ENCODE measurements at places on chromosomes 13 and 19. TPM values are rescaled to one million over a fixed set of nuclear protein-coding genes. Genes with fewer than 3 reads are reported as not detected.

The KLK2 gene
- total RNA-seq: not detected

The ZSCAN4 gene
- not detected for total RNA-seq

The SOX1 gene
- not detected for total RNA-seq

The ELAVL3 gene
- not detected for total RNA-seq

The ZSCAN22 gene
- total RNA-seq: 5.0 TPM

The MUC16 gene
- total RNA-seq: not detected

The CYP2B6 gene
- not detected for total RNA-seq

The PLK5 gene
- not detected for total RNA-seq

The CRTC1 gene
- 19.6 TPM for total RNA-seq

The ZNF888 gene
- total RNA-seq: 10.7 TPM

The KCNRG gene
- total RNA-seq: 0.64 TPM

The VPS36 gene
- 64.5 TPM for total RNA-seq

- H3K4me1 ChIP-seq: peaks cover 12% of the 10 kb centered on the region
- H3K4me3 ChIP-seq: no peak overlapping the region
- no peak overlapping the region for H3K27ac ChIP-seq
- H3K36me3 ChIP-seq: no peaks in the 10 kb centered on the region
- peaks cover 9% of the 10 kb centered on the region for H3K27me3 ChIP-seq
These were observed 3.7 kb upstream of the C2CD4C start for GRCh38 chr19:412356-413355.

- no peaks in the 10 kb centered on the region for H3K27me3 ChIP-seq
- peaks cover 7% of the 10 kb centered on the region for H3K4me1 ChIP-seq
- DNase-seq: no peak
- H3K4me3 ChIP-seq: no peak within 1 kb of the TSS
- peaks cover 4% of the 10 kb centered on the region for H3K36me3 ChIP-seq
These were observed at the start of gene CERS1 for GRCh38 chr19:18895824-18896341. Gene CERS1 (minus strand): TSS chr19:18896158. CDS start chr19:18896072, 86 bp downstream.

DNA sequence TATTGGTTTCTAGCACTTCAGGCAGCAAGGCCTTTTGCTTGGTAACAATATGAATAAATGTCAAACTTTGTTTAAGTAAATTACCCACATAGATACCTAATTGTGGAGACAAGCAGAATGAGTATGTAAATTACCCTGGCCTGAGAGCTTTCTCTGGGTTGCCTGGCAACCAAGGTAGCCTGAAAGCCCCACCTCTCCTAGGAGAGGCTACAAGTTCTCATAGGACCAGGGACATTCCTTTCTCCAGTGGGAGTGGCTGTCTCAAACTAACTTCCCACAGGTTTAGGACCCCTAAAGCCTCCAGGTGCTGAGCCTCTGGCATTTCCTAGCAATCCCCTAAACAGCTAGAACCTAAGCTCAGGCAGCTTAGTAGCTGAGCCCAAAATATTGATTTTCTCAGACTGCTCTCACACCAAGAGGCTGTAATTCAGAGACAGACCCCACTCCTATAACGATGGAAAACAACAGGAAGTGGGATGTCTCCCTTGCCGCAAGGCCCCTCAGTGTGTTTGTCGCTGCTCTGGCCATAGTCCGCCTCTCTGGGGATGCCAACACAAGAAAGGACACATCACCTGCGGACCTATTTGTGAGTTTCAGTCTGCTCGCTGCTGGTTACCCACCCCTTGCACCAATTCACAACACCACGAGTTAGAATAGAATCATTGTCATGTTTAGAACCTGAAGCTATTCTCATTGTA lies 207.3 kb downstream of the DLEU7 start:
- H3K4me1 ChIP-seq: no peaks in the 10 kb centered on the region
- no peaks in the 10 kb centered on the region for H3K36me3 ChIP-seq
- no peak for DNase-seq

- H3K4me3 ChIP-seq: no peak overlapping the region
- no peaks in the 10 kb centered on the region for H3K36me3 ChIP-seq
- no peaks in the 10 kb centered on the region for H3K27me3 ChIP-seq
- no peaks in the 10 kb centered on the region for H3K4me1 ChIP-seq
- DNase-seq: no peak
- H3K27ac ChIP-seq: no peak overlapping the region
These were observed 165.6 kb downstream of the EFNB2 start for GRCh38 chr13:106369858-106370257.

DNA sequence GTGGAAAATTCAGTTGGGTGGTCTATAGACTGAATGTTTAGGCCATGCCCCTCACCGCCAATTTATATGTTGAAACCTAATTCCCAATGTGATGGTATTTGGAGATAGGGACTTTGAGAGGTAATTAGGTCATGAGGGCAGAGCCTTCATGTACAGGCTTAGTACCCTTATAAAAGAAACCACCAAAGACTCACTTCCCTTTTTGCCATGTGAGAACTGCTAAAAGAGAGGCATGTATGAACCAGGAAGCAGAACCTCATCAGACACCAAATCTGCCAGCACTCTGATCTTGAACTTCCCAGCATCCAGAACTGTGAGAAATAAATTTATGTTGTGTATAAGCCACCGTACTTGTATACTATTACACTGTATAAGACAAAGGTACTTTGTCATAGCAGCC lies 40.6 kb downstream of the UQCRFS1 start:
- DNase-seq: no peak
- H3K36me3 ChIP-seq: no peaks in the 10 kb centered on the region
- no peaks in the 10 kb centered on the region for H3K27me3 ChIP-seq
- no peak overlapping the region for H3K27ac ChIP-seq
- H3K4me3 ChIP-seq: no peak overlapping the region
- no peaks in the 10 kb centered on the region for H3K4me1 ChIP-seq

DNA sequence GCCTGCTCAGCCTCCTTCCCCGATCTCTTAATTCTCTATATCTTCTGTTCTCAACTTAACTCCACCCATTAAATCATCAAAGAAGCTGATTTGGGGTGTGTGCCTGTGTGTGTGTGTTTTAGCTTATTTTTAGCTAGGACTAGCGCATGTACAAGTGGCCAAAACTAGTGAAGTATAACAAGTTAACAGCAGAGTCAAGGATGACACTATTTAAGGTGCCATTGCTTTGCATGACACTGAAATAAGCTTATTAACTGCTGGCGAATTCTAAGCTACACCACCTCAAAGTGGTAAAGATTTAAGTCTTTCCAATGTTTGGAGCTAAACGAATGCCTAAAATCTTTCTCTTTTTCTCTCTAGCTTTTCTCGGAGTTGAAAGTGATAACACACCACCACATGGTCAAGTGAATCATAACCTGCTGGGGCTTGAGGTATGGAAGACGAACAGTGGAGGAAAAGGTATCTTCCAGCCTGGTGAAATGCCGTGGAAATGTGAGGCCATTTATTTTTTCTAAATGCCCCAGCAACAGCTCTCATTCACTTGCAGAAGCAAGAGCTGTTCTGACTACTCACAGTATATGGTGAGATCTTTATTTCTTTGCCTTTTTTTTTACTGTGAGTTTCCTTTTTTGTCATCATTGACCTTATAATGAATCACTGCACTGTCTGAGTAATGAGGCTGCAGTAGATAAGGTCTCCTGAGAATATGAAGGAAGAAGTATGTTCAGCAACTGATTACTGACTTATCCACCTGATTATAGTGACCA lies 570.3 kb downstream of the PCDH9 start:
- no peak overlapping the region for H3K4me3 ChIP-seq
- no peaks in the 10 kb centered on the region for H3K27me3 ChIP-seq
- no peak overlapping the region for H3K27ac ChIP-seq
- H3K36me3 ChIP-seq: no peaks in the 10 kb centered on the region
- H3K4me1 ChIP-seq: no peaks in the 10 kb centered on the region
- no peak for DNase-seq

- no peak for DNase-seq
- no peak overlapping the region for H3K27ac ChIP-seq
- H3K4me1 ChIP-seq: no peaks in the 10 kb centered on the region
- H3K4me3 ChIP-seq: no peak overlapping the region
- H3K36me3 ChIP-seq: no peaks in the 10 kb centered on the region
These were observed 31.1 kb downstream of the ZNF146 start for GRCh38 chr19:36246006-36246481.

- DNase-seq: no peak
- H3K36me3 ChIP-seq: no peaks in the 10 kb centered on the region
- no peak overlapping the region for H3K27ac ChIP-seq
- no peak overlapping the region for H3K4me3 ChIP-seq
- H3K27me3 ChIP-seq: no peaks in the 10 kb centered on the region
These were observed 783.3 kb upstream of the ATXN8OS start for GRCh38 chr13:69324090-69324886.

GRCh38 chr19:372306-372890 lies 27.8 kb upstream of the MIER2 start:
- no peaks in the 10 kb centered on the region for H3K4me1 ChIP-seq
- no peak overlapping the region for H3K27ac ChIP-seq
- H3K27me3 ChIP-seq: no peaks in the 10 kb centered on the region
- no peaks in the 10 kb centered on the region for H3K36me3 ChIP-seq

GRCh38 chr13:41231025-41231677 lies 32.2 kb downstream of the MTRF1 start:
- H3K36me3 ChIP-seq: no peaks in the 10 kb centered on the region
- no peak overlapping the region for H3K27ac ChIP-seq
- no peak for DNase-seq
- no peaks in the 10 kb centered on the region for H3K27me3 ChIP-seq
- H3K4me1 ChIP-seq: no peaks in the 10 kb centered on the region

GRCh38 chr13:43303033-43303729 lies 279.8 kb downstream of the DNAJC15 start:
- H3K4me3 ChIP-seq: no peak overlapping the region
- no peak for DNase-seq
- no peak overlapping the region for H3K27ac ChIP-seq
- no peaks in the 10 kb centered on the region for H3K4me1 ChIP-seq

DNA sequence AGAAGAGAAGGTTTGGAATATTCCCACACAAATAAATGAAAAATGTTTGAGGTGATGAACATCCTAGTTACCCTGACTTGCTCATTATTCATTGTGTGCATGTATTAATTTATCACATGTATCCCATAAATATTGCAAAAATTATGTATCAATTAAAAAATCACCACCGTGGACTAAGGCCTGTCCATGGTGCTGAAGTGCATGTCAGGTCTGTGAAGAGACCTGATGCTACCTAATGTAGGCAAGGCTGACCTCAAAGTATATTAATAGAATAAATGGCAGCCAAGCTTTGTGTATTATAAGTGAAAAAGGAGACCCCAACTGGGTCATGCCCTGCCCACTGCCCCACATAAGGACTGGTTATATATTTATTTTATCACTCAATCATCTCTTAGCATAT lies 34.4 kb upstream of the ZNF835 start:
- H3K4me3 ChIP-seq: no peak overlapping the region
- no peaks in the 10 kb centered on the region for H3K36me3 ChIP-seq
- no peak overlapping the region for H3K27ac ChIP-seq
- no peak for DNase-seq
- no peaks in the 10 kb centered on the region for H3K27me3 ChIP-seq
- H3K4me1 ChIP-seq: no peaks in the 10 kb centered on the region

- peaks cover 28% of the 10 kb centered on the region for H3K4me1 ChIP-seq
- DNase-seq: no peak
- peaks cover 9% of the 10 kb centered on the region for H3K36me3 ChIP-seq
- H3K4me3 ChIP-seq: no peak overlapping the region
- no peak overlapping the region for H3K27ac ChIP-seq
These were observed 4.2 kb downstream of the BLOC1S3 start for GRCh38 chr19:45182758-45183157.

GRCh38 chr19:11198175-11198534 lies 810 bp upstream of the KANK2 start:
- no peak overlapping the region for H3K4me3 ChIP-seq
- no peak overlapping the region for H3K27ac ChIP-seq
- H3K4me1 ChIP-seq: peaks cover 16% of the 10 kb centered on the region
- no peaks in the 10 kb centered on the region for H3K27me3 ChIP-seq
- DNase-seq: no peak
- no peaks in the 10 kb centered on the region for H3K36me3 ChIP-seq

DNA sequence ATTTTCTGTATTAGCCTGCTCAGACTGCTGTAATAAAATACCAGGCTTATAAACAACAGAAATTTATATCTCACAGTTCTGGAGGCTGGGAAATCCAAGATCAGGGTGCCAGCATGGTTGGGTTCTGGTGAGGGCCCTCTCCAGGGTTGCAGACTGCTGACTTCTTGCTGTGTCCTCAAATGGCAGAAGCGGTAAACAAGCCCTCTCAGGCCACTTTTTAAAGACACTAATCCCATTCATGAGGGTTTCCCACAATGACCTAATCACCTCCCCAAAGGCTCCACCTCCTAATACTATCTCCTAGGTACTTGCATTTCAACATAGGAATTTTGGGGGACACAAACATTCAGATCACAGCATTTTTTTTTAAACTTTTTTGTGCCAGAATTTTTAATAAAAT lies 159.3 kb downstream of the PDS5B start:
- no peaks in the 10 kb centered on the region for H3K27me3 ChIP-seq
- DNase-seq: no peak
- H3K4me1 ChIP-seq: no peaks in the 10 kb centered on the region
- no peak overlapping the region for H3K4me3 ChIP-seq

- H3K27ac ChIP-seq: no peak overlapping the region
- H3K4me3 ChIP-seq: no peak overlapping the region
- no peak for DNase-seq
These were observed 71.5 kb upstream of the GJB6 start for GRCh38 chr13:20303636-20304035.

DNA sequence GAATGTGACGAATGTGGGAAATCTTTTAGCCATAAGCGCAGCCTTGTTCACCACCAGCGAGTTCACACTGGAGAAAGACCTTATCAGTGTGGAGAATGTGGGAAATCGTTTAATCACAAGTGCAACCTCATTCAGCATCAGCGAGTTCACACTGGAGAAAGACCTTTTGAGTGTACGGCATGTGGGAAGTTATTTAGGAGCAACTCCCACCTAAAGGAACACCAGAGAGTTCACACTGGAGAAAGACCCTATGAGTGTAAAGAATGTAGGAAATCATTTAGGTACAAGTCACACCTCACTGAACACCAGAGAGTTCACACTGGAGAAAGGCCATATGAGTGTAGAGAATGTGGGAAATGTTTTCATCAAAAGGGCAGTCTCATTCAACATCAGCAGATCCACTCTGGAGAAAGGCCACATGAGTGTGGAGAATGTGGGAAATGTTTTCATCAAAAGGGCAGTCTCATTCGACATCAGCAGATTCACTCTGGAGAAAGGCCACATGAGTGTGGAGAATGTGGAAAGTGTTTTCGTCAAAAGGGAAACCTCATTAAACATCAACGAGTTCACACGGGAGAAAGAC lies 7.6 kb downstream of the ZNF776 start:
- H3K4me3 ChIP-seq: no peak overlapping the region
- no peaks in the 10 kb centered on the region for H3K27me3 ChIP-seq
- H3K36me3 ChIP-seq: peaks cover 52% of the 10 kb centered on the region
- no peaks in the 10 kb centered on the region for H3K4me1 ChIP-seq
- no peak for DNase-seq

GRCh38 chr13:42752731-42753130 lies 28.7 kb upstream of the FAM216B start:
- H3K27ac ChIP-seq: no peak overlapping the region
- H3K4me3 ChIP-seq: no peak overlapping the region
- no peaks in the 10 kb centered on the region for H3K27me3 ChIP-seq
- H3K4me1 ChIP-seq: no peaks in the 10 kb centered on the region
- H3K36me3 ChIP-seq: no peaks in the 10 kb centered on the region

Data from CD4-positive, alpha-beta memory T cell (primary cell).